Astrocyte of the spinal cord (primary cell): ENCODE measurements at places on chromosomes 13 and 19.

DNA sequence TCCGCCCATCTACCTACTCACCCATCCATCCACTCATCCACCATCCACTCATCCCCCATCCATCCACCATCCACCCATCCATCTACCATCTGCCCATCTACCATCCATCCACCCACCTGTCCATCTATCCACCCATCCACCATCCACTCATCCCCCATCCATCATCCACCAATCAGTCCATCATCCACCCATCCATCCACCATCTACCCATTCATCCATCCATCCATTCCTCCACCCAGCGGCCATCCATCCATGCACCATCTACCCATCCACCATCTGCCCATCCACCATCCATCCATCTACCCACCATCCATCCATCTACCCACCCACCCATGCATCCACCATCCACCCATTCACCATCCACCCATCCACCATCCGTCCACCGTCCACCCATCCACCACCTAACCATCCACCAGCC, 13.6 kb upstream of the JUND start:
- no peak for DNase-seq

- DNase-seq: no peak
Measured at GRCh38 chr19:27754700-27755099, 1458.3 kb downstream of the UQCRFS1 start.

DNA sequence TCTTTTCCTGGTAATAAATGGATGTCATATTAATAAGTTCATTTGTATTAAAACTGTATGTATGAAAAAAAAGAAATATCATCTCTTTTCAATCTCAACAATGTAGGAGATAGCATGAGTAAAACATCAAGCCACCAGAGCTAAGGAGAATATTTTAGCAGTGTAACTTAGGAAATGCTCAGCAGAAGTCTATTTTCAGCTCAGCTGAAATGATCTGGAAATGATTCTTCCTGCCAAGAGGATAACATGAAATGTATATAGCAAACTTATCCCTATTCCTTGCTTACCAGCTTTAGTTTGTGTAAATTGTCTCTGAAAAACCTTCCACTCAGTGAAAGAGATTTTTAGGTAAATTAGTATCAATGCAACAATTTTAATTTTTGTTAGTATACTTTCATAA, 1194.4 kb downstream of the SLITRK1 start:
- DNase-seq: peak; percentile 1

- DNase-seq: no peak
Measured at GRCh38 chr19:18906605-18907519, 10.9 kb upstream of the CERS1 start.

GRCh38 chr13:46951516-46951915, 54.7 kb upstream of the HTR2A start:
- peak; percentile 38 for DNase-seq

- DNase-seq: peak; percentile 13
Measured at GRCh38 chr19:5926641-5927440, 12.8 kb downstream of the CAPS start.

DNA sequence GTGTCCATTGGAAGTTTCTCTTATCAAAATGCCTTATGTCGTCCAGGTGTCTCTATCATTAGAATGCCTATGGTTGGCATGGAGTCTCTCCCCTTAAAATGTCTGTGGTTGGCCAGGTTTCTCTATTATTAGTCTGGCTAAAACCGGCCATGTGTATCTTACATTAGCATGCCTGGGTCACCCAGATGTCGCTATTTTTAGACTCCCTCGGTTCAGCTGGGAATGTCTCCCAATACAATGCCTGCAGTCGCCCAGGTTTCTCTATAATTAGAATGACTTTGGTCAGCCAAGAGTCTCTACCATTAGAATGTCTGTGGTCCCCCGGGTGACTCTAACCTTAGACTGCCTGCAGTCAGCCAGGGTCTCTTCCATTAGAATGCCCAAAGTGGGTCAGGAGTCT, 1536.1 kb downstream of the UQCRFS1 start:
- no peak for DNase-seq

DNA sequence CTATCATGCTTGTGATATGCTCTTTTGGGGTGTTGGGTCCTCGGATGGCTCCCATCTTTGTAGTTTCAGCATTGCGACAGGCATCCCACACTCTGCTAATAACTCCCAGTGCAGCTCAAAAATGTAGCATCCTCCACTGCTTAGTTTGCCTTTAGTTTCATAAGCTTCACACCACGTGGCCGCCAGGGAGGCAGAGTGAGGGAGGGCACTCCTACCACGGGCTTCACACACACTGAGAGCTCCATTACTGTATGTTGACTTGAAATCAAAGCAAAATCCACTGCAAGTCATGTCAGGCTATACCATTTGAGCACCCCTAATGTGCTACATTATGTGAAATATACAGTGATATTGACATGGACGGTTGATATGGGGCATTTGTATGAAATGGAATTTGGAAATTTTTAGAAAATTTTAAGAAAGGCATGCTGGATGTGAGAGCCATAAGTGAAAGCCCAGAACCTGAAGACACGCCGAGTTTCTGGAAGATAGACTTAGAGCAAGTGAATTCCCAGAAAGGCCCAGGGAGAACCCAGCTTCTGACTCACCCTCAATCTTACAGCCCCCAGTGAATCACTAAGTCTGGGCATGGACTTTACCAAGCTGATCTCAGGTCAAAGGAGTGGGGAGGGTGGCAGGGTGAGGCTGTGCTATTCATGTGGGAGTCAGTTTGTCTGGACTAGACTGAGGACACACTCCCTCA, 94.1 kb downstream of the HSPH1 start:
- DNase-seq: peak; percentile 64

GRCh38 chr13:43077461-43077860, 54.1 kb downstream of the DNAJC15 start:
- no peak for DNase-seq

GRCh38 chr13:33560726-33561125, 257.2 kb upstream of the RFC3 start:
- DNase-seq: no peak

GRCh38 chr19:14166999-14167575, 30.7 kb upstream of the ASF1B start:
- DNase-seq: no peak

- DNase-seq: no peak
Measured at GRCh38 chr19:49916839-49917733, 11.9 kb upstream of the ATF5 start.

DNA sequence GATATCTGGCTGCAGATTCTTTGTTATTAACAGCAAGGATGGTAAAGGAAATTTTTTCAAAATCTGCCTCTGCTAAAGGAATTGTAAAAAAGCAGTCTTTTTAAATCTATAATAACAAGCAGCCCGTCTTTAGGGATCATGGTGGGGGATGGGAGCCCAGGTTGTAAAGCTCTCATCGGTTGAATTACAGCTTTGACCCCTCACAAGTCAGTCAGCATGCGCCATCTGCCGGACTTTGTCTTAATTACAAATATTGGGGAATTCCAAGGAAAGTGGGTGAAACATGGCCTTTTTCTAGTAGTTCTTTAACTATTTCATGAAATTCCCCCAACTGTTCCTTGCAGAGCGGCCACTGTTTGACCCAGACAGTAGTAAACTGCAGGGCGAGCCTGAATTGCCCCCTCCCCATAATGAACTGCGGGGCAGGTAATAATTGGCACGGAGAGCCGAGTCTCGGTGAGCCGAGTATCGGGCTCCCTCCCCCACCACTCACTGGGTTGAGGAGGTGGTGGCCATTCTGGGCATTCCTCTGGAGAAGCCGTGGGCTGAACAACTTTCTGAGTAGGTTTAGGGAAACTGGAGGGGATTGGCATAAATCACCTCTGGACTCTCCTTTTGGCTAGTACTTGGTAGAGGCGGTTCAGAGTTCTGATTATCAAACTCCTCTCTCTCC, 11.6 kb downstream of the ZNF578 start:
- DNase-seq: no peak

DNA sequence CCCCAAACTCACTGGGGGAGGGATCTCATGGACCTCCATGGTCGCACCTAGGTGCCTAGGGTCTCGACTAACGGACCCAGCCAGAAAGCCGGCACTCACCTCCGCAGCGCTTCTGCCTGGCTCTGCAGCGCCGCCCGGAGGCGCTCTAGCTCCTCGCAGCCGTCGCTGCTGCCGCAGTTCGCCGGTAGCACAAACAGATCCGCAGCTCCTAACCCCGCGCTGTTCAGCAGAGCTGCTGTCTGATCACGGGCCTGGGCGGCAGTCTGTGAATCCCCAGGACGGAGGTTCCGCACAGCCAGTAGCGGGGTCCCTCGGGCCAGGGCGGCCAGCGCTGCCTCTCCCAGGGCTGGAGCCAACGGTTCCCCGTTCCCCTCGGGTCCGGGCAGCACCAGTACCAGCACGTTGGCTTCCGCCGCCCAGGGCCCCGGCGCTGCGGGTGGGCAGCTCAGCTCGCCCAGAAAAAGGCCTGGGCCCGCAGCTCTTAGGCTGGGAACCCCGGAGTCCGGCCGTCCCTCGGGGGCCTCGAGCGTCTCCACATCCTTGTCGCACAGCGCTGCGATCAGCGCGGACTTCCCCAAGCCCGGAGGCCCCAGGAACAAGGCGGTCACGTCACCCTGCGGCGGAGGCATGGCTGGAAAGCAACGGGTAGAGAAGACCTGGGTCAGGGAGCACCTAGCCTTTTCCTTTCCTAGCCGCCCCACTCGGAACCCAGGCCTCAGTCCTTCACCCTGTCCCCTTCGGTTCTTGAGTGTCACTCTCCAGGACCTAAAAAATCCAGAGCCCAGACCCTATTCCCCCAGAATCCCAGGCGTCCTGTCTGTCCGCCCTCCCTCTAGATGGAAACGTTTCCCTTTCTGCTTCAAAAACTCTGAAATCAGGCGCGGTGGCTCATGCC, 977 bp downstream of the IRGQ start:
- peak; percentile 63 for DNase-seq

- no peak for DNase-seq
Measured at GRCh38 chr13:76798037-76798436, 88.2 kb downstream of the KCTD12 start.

DNA sequence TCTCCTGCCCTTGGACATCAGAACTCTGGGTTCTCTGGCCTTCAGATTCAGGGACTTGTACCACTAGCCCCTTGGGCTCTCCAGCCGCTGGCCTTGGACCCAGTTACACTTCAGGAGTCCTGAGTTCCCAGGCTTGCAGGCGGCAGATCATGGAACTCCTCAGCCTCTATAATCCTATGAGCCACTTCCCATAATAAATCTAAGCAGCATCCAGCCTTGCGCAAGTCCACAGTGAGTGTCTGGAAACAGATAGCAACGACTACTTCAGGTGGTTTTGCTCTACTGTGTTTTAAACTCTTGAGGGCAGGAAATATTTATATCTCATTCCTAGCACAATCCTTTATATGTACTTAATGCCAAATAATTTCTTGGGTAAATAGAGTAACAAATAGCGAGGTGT, 92.3 kb downstream of the COL4A1 start:
- DNase-seq: no peak

DNA sequence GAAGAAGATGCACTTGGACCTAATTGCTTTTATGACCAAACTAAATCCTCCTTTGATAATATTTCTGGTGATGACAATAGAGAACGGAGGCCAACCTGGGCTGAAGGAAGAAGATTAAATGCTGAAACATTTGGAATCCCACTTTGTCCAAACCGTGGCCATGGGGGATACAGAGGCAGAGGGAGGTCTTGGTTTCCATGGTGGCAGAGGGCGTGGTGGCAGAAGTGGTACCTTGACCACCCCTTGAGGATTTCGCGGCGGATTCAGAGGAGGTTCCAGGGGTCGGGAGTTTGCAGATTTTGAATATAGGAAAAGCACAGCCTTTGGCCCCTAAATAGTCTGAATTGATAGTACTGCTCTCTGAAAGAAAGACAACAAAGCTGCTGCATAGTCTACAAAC, 7.2 kb upstream of the LILRB3 start:
- DNase-seq: no peak

- no peak for DNase-seq
Measured at GRCh38 chr19:4098493-4098892, 25.4 kb downstream of the MAP2K2 start.
